Activated T-helper 1 cell treated with anti-CD3 and anti-CD28 coated beads, Interleukin-12 subunit alpha, Interleukin-12 subunit beta, Interleukin-2, Interleukin-4 antibody, amounts not matched to agents 30 ng/mL and 10 ng/mL and 1 ng/mL, durations not matched to agents 14 hours and 24 hours and 36 hours (primary cell): ENCODE measurements at places on chromosomes 6 and 20. TPM values are rescaled to one million over a fixed set of nuclear protein-coding genes. Genes with fewer than 3 reads are reported as not detected.
A peak's percentile ranks its signal among the peaks of the same experiment; 100 is the strongest.

The KIF13A gene
- total RNA-seq = not detected in 2 replicates

The C6orf52 gene
- 3.6 and 6.0 TPM in 2 replicates for total RNA-seq

The DPPA5 gene
- not detected in 2 replicates for total RNA-seq

The NOP56 gene
- total RNA-seq = 863 and 897 TPM in 2 replicates

The SERPINB1 gene
- total RNA-seq = 79.5 and 80.1 TPM in 2 replicates

The JAG1 gene
- 1.3 and 1.4 TPM in 2 replicates for total RNA-seq

The CASS4 gene
- 6.7 and 7.8 TPM in 2 replicates for total RNA-seq

The FAM209A gene
- total RNA-seq = 1.3 and 1.5 TPM in 2 replicates

The STAU1 gene
- 70.7 and 71.1 TPM in 2 replicates for total RNA-seq

The TFAP2D gene
- not detected in 2 replicates for total RNA-seq

The HDGFL1 gene
- total RNA-seq = not detected in 2 replicates

DNA sequence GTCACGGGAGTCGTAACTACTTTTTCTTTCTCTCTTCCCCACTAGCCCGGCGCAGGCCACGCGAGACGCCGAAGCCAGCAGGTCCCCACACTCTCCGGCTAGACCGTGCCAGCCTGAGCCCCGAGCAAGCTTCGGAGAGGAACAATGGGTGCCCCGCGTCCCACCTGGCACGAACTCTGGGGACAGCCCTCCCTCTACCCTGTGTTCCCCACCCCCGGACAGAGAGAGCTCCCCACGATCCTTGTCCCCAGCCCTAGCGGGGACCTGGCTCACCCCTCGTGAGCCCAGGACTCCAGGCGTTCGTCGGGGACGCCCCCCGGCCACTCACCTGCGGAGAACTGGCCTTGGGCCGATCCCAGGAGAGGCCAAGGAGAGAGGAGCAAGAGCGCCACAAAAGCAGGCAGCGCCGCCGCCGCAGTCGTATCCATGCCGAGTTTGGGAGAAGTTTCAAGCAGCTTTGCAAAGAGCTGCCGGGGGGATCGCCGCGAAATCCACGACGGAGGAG is 416 bp downstream of the PTPRK start:
- H3K4me3 ChIP-seq = peak overlapping the region; percentile 93
- peak overlapping the region; percentile 86 for H3K27ac ChIP-seq
- peak; percentile 22 for DNase-seq
- peaks cover 23% of the 10 kb centered on the region for H3K4me1 ChIP-seq
- peaks cover 75% of the 10 kb centered on the region for H3K27me3 ChIP-seq

DNA sequence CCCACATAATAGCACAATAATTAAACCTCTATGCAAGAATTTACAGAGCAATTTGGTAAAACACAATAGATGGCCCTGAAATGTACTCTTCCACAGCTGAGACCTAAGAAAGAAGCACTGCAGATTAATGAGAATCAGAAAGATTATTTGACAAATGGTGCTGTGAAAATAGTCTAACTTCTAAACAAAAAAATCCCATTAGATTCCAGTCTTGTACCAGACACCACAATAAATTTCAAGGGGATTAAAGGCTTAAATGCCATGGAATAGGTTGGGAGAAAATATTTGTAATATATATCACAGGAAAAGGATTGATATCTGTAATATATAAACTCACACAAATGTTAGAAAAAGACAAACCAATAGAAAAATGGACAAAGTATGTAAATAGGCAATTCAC is 14.4 kb downstream of the TMEM244 start:
- no peaks in the 10 kb centered on the region for H3K4me1 ChIP-seq
- peaks cover 20% of the 10 kb centered on the region for H3K27me3 ChIP-seq
- DNase-seq = no peak
- H3K36me3 ChIP-seq = no peaks in the 10 kb centered on the region

GRCh38 chr6:134686071-134686470 is 263.8 kb downstream of the ALDH8A1 start:
- no peak overlapping the region for H3K4me3 ChIP-seq
- H3K4me1 ChIP-seq = no peaks in the 10 kb centered on the region
- no peak overlapping the region for H3K27ac ChIP-seq
- peaks cover 16% of the 10 kb centered on the region for H3K27me3 ChIP-seq

- H3K4me1 ChIP-seq = no peaks in the 10 kb centered on the region
- no peak overlapping the region for H3K4me3 ChIP-seq
- no peaks in the 10 kb centered on the region for H3K27me3 ChIP-seq
- no peak overlapping the region for H3K27ac ChIP-seq
Observed at GRCh38 chr20:61668065-61668650, 397.5 kb downstream of the TAF4 start.

- peaks cover 2% of the 10 kb centered on the region for H3K36me3 ChIP-seq
- peaks cover 24% of the 10 kb centered on the region for H3K4me1 ChIP-seq
- peak overlapping the region; percentile 89 for H3K27ac ChIP-seq
- peak; percentile 12 for DNase-seq
- peaks cover 50% of the 10 kb centered on the region for H3K27me3 ChIP-seq
- H3K4me3 ChIP-seq = peak overlapping the region; percentile 87
Observed at GRCh38 chr6:21594416-21595281, 1.1 kb downstream of the SOX4 start.

GRCh38 chr6:43779852-43780236 is 9.8 kb downstream of the VEGFA start:
- DNase-seq = no peak
- H3K36me3 ChIP-seq = peaks cover 34% of the 10 kb centered on the region
- H3K4me3 ChIP-seq = no peak overlapping the region
- peaks cover 25% of the 10 kb centered on the region for H3K4me1 ChIP-seq
- no peaks in the 10 kb centered on the region for H3K27me3 ChIP-seq
- no peak overlapping the region for H3K27ac ChIP-seq

DNA sequence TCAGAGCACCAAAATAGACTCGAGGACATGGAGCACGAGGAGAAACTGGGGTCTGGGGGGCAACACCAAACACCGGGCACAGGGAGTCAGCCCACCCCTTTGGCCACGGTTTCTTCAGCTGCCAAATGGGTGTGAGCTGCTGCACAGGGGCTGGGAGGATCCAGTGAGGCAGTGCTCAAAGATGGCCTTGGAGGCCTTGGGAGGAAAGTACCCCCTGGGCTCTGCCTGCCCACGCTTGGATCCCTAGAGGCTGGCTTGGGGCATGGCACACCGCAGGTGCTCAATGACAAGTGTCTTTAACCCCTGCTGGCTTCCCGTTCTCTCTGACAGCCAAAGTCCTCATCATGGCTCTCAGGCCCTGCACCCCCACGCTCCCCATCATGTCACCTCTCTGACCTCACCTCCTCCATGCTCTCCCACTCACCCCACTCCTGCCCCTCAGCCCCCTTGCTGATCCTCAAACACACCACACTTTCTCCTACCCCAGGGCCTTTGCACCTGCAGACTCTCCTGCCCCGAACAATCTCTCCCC is 190.3 kb downstream of the ANKRD60 start:
- H3K4me3 ChIP-seq = no peak overlapping the region
- no peak for DNase-seq
- H3K4me1 ChIP-seq = no peaks in the 10 kb centered on the region
- no peaks in the 10 kb centered on the region for H3K36me3 ChIP-seq
- H3K27me3 ChIP-seq = no peaks in the 10 kb centered on the region
- no peak overlapping the region for H3K27ac ChIP-seq

GRCh38 chr20:45206725-45207124 is at the start of gene SEMG1:
TSS of gene SEMG1 (plus strand) at chr20:45207033. CDS start at chr20:45207054, 21 bp downstream.
- no peaks in the 10 kb centered on the region for H3K4me1 ChIP-seq
- H3K4me3 ChIP-seq = no peak within 1 kb of the TSS

- H3K27ac ChIP-seq = no peak overlapping the region
- H3K27me3 ChIP-seq = no peaks in the 10 kb centered on the region
- H3K36me3 ChIP-seq = peaks cover 33% of the 10 kb centered on the region
- no peak for DNase-seq
- no peak overlapping the region for H3K4me3 ChIP-seq
Observed at GRCh38 chr6:75279418-75279817, 5.2 kb downstream of the TMEM30A start.

DNA sequence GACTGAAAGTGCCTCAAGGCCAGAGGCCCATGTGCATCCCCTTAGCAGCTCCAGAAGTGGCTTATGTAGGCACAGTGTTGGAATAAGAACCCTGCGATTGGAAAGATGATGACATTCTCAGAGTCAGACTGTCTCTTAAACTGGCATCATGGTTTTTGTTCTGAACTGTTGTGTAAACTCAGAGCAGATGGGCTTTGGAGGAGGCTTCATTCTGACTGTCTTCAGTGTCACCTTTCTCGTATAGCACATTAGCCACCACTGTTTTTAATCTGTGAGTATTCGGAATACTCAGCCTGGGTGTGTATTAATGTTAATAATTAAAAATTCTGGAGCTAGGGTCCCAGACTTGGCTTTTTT is 140.9 kb downstream of the JARID2 start:
- DNase-seq = no peak
- H3K4me1 ChIP-seq = peaks cover 66% of the 10 kb centered on the region
- no peak overlapping the region for H3K27ac ChIP-seq
- no peaks in the 10 kb centered on the region for H3K27me3 ChIP-seq
- peaks cover 11% of the 10 kb centered on the region for H3K36me3 ChIP-seq
- no peak overlapping the region for H3K4me3 ChIP-seq

DNA sequence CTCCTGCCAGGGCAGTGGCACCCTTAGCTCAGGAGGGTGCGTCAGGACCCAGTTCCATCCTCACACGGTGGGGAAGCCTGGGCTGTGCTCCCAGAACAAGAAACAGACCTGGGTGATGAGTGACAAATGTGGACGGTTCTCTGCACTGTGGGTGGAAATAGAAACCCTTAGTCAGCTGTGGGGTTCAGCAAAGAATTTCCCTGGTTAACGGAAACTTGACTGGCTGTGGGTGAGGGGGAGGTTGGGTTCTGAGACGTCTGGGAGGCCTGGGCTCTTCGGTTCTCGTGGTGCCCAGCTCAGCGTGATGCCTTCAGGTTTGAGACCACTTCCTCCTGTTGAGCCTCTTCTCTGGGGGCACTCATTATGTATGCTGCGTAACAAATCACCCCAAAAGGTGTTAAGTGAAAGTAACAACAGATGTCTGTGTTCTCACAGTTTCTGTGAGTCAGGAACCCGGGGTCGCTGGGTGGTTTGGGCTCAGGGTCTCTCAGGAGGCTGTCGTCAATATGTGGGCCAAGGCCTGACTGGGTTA is 53.1 kb upstream of the FAM83D start:
- peaks cover 24% of the 10 kb centered on the region for H3K36me3 ChIP-seq
- no peaks in the 10 kb centered on the region for H3K27me3 ChIP-seq
- DNase-seq = peak; percentile 74
- peak overlapping the region; percentile 76 for H3K4me3 ChIP-seq
- peak overlapping the region; percentile 96 for H3K27ac ChIP-seq

GRCh38 chr20:16580147-16580546 is 6.9 kb upstream of the KIF16B start:
- H3K27me3 ChIP-seq = peaks cover 14% of the 10 kb centered on the region
- peaks cover 7% of the 10 kb centered on the region for H3K4me1 ChIP-seq
- no peak overlapping the region for H3K27ac ChIP-seq
- DNase-seq = no peak

GRCh38 chr20:34680586-34681175 is 3.8 kb upstream of the PIGU start:
- H3K27me3 ChIP-seq = no peaks in the 10 kb centered on the region
- no peak overlapping the region for H3K27ac ChIP-seq
- H3K4me1 ChIP-seq = peaks cover 21% of the 10 kb centered on the region
- no peaks in the 10 kb centered on the region for H3K36me3 ChIP-seq

GRCh38 chr20:45860560-45861220 is 3.3 kb downstream of the ZSWIM3 start:
- no peak for DNase-seq
- no peak overlapping the region for H3K27ac ChIP-seq
- H3K36me3 ChIP-seq = peaks cover 13% of the 10 kb centered on the region
- no peak overlapping the region for H3K4me3 ChIP-seq

GRCh38 chr6:80438772-80439171 is 332.3 kb downstream of the BCKDHB start:
- H3K27me3 ChIP-seq = no peaks in the 10 kb centered on the region
- H3K4me1 ChIP-seq = no peaks in the 10 kb centered on the region
- no peak overlapping the region for H3K4me3 ChIP-seq
- no peaks in the 10 kb centered on the region for H3K36me3 ChIP-seq

GRCh38 chr20:61437280-61438206 is 185.5 kb downstream of the CDH4 start:
- H3K4me1 ChIP-seq = no peaks in the 10 kb centered on the region
- DNase-seq = no peak
- no peak overlapping the region for H3K4me3 ChIP-seq
- no peak overlapping the region for H3K27ac ChIP-seq
- no peaks in the 10 kb centered on the region for H3K36me3 ChIP-seq

DNA sequence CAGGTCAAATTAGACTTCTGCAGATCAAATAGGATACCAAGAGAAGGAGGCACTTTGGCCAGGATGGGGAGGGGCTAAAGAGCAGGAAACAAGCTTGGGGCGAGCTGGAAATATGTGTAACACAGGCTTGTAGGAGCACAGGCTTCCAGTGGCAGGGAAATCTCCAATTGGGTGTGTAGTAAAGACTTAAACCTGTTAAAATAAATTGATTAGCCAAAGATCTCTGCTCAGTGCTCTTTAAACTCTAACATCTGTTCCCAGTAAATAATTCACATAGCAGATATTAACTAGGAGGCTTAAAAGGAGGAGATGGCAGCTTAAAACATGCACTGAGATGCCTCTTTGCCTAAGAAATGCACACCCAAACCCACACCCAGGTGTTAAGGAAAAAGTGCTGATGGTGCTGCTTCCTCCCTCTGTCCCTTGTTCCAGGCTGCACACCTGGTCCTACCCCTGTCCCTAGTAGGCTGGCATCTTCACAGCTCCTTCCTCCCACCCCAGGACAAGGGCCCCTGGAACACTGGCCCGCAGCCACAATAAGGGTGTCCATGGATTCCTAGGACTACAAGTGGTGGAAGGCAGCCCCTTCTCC is 93.5 kb upstream of the MLN start:
- H3K27me3 ChIP-seq = peaks cover 7% of the 10 kb centered on the region
- H3K4me1 ChIP-seq = peaks cover 69% of the 10 kb centered on the region
- no peak for DNase-seq
- no peak overlapping the region for H3K27ac ChIP-seq
- no peak overlapping the region for H3K4me3 ChIP-seq

DNA sequence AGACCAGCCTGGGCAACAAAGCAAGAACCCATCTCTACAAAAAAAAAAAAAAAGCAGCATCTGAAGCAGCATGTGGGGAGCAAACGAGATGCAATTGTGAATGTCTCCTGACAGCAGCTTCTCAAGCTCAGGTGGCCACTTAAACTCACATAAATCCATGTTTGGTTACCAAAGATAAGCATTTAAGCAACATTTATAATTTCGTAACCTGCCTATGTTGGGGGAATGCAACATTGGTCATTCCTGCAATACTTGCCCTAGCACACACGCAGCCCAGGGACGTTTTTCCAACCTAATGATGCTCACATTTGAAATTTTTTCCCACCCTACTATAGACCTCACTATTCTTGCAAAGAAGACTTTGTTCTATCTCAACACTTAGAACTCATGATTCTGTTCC is 113.3 kb downstream of the ZFP64 start:
- no peak overlapping the region for H3K27ac ChIP-seq
- DNase-seq = no peak
- peaks cover 21% of the 10 kb centered on the region for H3K4me1 ChIP-seq
- no peaks in the 10 kb centered on the region for H3K36me3 ChIP-seq
- no peak overlapping the region for H3K4me3 ChIP-seq

GRCh38 chr20:33377366-33377765 is 24.0 kb downstream of the CDK5RAP1 start:
- no peak overlapping the region for H3K27ac ChIP-seq
- peaks cover 39% of the 10 kb centered on the region for H3K4me1 ChIP-seq
- H3K36me3 ChIP-seq = peaks cover 46% of the 10 kb centered on the region
- no peaks in the 10 kb centered on the region for H3K27me3 ChIP-seq
- DNase-seq = no peak
